ENCODE measurements at places on chromosomes 13 and 19.

- peak; percentile 38 for DNase-seq
Observed at GRCh38 chr19:18419699-18420460, 682 bp downstream of the SSBP4 start.

DNA sequence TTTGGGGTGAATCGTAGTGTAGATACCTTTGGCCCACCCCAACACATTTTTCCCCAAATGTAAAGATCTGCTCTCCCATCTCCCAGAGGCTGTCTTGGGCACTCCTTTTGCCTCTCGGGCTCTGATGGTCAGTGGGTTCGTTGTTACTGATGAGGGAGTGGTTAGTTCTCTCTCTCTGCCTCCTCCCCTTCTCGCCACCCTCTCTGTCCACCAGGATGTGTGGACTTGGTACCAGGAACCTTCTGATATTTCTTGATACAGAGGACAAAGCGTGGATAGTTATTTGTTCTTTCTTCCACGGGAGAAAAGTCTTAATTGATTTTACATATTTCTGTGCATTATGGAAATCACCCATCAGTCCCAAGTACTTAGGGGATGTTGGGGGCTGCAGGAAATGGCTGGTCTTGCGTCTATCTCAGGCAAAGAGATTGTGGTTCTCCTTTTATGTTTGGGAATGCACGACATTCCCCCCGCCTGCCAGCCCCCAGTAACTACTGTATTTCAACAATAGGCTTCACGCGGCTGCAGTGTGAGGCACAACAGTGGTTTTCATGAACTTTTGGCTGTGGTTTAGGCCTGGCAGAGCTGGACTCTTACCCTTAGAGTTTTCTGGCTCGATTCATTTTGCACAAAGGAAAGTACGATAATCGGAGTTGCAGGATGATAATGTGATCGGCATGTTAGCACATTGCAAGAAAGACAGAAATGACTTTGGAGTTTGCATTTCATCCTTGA lies 79.0 kb upstream of the ZNF536 start:
- DNase-seq = no peak

- no peak for DNase-seq
Observed at GRCh38 chr13:22081430-22081829, 410.6 kb downstream of the FGF9 start.

GRCh38 chr13:105047676-105048295 lies 1487.7 kb downstream of the EFNB2 start:
- no peak for DNase-seq

GRCh38 chr19:11552666-11553372 lies 6.2 kb downstream of the ELOF1 start:
- no peak for DNase-seq

- DNase-seq = no peak
Observed at GRCh38 chr19:2246014-2246620, 3.0 kb upstream of the AMH start.

- no peak for DNase-seq
Observed at GRCh38 chr19:13493516-13494310, 12.6 kb downstream of the CACNA1A start.

- DNase-seq = no peak
Observed at GRCh38 chr13:112225429-112226090, 150.6 kb upstream of the SPACA7 start.

GRCh38 chr19:16764793-16765433 lies 45.3 kb downstream of the NWD1 start:
- DNase-seq = no peak

- no peak for DNase-seq
Observed at GRCh38 chr13:46596466-46596865, 43.5 kb downstream of the LRCH1 start.

GRCh38 chr13:75875450-75875849 lies 239.3 kb downstream of the LMO7 start:
- no peak for DNase-seq

- no peak for DNase-seq
Observed at GRCh38 chr13:28609926-28610325, 49.0 kb upstream of the POMP start.

- DNase-seq = no peak
Observed at GRCh38 chr13:112781287-112781686, 91.4 kb downstream of the ATP11A start.

Measured in T-helper 2 cell treated with Interferon-gamma antibody and Interleukin-4, amounts not matched to agents 5 μg/mL and 100 μg/mL, for 36 hours (primary cell).